ENCODE measurements at places on chromosomes 7 and 10.

- no peak for DNase-seq
These were observed 292.5 kb upstream of the FZD8 start for GRCh38 chr10:35934642-35934995.

GRCh38 chr7:131943646-131944045 lies 387.2 kb upstream of the PODXL start:
- no peak for DNase-seq

DNA sequence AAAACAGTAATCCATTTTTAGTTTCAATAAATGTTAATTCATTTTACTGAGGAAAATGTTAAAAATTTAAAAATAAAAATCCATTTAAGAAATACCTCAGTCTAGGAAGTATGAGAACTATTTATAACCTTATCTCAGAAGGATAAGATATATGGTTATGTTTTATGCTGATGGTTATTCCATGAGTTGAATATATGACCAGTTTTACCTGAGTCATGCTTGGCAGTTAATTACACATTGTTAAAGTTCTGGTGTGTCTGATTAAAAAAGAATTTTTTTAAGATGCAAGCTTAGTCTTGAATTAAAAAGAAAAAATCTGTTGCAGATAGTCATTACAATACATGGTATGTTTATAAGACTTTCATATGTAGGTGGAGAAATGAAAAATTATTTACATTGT lies 191.7 kb downstream of the ARL4A start:
- no peak for DNase-seq

DNA sequence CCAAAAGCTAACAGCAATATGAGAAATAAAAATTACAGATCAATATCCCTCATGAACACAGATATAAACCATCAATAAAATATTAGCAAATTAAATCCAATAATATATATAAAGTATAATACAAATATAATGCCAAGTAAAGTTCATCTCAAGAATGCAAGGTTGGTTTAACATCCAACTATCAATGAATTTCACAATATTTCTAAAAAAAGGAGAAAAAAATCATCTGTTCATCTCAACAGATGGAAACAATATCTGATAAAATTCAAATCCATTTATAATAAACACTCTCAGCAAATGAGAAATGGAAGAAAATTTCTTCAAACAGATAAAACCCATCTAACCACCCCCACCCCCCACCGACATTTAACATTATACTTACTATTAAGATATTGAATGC lies 86.9 kb downstream of the SIRT1 start:
- no peak for DNase-seq

DNA sequence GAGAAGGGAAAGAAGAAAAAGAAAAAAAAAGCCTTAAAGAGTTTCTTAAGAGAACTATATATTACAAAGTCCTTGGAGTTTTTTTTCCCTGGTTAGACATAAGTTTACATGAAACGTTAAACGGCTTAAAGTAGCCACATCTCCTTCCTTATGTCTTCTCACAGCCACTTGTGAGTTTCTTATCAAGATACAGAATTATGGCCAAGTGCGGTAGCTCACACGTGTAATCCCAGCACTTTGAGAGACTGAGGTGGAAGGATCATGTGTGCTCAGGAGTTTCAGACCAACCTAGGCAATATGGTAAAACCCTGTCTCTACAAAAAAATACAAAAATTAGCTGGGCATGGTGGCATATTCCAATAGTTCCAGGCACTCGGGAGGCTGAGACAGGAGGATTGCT lies 54.3 kb downstream of the IKZF1 start:
- no peak for DNase-seq

DNA sequence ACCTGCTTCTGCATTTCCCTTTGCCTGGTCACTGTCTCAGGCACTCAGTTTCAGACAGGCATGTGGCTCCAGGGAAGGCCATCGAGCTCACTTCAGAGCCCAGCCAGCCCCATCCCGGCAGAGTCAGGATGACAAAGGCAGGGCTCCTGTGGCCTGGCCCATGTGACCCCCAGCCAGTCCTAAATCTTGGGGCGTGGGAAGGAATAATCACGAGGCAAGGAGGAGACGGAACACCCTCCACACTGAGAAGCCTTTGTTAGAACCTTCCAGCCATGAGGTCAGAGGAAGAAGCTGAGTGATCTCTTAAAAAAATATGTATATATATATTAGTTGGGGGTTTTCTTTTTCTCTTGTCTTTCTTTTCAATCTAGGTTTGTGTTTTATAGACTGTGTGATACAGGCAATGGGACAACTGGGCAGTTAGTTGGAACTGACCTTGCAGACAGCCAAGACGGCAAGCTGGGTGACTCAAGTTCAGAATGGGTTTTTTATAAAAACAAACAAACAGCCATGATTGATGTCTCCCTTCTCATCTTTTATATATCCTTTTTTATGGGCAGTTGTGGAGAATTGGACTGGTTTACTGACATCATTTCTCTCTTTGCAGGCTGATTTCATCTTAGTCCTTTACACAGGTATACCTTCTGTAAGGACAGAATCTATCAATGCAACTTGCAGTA lies 60.8 kb downstream of the CHN2 start:
- no peak for DNase-seq

DNA sequence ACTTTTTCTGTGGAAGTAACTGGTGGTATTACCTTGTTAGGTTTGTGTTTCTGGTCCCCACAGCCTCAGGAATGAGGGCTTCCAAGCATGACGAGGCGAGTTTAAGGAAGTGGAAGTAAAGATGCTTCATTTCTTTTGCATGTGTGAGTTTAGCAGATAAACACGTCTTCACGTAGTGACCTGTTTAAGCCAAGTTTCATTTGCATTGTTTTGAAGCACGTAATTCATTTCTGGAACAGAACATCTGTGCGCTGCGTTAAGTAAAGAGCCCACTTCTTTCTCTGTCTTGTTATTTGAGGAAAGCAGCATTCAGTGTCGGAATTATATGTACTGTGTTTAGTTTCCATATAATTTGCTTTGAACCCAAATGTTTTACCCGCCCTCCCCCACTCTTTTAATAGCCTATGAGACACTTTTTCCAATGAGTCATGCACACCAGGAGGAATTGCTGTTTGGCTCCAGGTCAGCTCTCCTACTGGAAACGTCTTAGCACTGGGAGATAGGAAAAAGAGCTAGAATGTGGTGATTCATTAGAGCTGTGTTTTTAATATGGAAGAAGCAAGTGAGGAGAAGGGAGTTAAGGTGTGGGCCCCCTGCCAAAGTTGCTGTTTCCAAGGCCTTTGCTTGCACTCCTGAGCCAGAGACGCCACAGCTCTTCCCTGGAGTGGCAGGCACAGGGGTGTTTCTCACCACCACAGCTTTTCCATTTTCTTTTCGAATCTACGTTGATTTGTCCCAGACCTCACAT lies 36.7 kb downstream of the BTBD16 start:
- no peak for DNase-seq

GRCh38 chr10:6984971-6985370 lies 404.9 kb upstream of the PRKCQ start:
- DNase-seq: no peak

DNA sequence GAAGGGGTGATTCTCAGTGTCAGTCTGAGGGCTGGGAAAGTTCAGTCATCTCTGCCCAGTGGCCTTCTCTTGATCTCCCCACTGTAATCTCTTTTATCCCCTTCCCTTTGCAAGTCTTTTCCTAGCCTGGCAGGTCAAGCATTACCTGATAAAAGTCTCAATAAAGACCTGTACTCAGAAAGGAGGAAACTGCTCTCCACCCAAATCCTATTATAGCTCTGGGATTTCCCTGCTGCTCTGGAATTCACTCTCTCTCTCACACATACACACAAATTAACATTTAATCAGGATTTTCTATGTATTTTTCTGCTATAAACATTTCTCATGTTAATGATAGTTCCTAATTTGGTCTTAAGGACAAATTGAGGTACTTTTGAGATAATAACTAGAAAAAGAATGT lies 46.5 kb downstream of the ABCA13 start:
- DNase-seq: no peak

DNA sequence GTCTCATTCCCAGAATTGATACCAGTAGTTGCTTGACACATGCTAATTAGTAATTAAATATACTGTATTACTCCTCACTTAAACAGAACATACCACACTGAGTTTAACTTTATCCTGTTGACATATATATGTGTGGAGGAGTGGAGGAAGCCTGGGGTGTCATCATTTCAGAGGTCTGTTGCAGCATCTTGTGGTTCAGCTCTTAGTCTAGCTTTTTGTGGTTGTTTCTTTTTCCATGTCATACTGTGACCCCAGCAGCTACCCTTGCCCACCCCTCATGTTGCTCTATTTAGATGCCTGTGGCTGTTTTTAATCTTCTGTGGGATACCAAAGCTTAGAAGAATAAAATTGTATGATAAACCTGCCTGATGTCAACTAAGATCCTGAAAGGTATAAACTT lies 875.4 kb downstream of the LRMDA start:
- no peak for DNase-seq

DNA sequence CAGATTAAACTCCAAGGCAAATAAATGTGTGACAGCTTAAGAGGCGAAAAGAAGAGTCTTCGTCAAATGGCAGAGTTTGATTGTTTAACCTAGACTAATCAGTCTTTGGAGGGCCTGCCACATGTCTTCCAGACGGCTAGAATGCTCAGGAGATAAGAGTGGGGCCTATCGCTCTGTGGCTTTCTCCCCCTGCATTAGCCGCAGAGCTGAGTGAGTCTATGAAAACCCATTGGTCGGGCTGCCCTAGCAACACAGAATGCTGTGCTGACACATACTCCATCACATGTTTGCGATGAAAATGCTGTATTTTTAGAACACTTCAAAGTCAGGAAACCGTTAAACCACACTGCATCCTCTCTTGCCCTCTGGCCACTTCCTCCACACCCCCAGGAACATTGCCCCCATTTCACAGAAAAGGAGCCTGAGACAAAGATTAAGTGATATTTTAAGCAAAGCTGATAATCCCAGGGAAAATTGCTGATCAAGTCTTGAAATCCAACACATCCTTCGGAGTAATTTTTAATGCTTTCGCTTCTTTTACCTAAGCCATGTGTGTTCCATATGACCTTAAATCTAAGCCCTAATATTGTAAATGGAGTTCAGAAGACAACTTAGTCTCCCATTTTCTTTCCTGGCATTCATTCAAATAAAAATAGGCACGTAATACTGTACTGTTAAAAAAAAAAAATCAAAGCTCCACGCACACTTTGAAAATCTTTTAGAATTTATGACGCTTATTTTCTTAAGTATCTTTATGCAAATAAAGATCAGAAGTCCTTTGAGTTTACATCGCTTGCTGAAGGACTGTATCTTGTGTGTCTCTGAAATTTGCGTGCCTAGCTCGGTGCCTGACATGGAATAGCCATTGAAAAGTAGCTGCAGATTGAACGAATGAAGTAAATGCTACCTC lies 161.2 kb downstream of the CELF2 start:
- DNase-seq: no peak

DNA sequence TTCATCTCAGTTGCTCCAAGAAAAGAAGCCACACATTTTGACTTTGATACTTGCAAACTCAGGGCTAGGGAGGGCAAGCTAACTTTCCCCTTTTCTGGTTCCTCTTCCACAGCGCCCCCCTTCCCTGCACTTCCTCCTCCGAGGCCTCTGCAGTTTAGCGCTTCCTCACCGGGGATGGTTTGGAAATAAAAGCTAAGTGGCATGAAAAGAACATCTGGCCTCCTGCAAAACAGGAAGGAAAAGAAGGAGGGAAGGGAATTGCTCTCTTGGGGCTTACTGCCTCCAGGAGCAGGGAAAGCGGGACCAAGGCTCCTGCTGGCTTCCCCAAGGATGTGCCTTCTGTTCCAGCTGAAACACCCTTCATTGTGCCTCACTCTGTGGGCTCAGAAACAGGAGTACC lies 42.3 kb downstream of the PRKCQ start:
- no peak for DNase-seq

DNA sequence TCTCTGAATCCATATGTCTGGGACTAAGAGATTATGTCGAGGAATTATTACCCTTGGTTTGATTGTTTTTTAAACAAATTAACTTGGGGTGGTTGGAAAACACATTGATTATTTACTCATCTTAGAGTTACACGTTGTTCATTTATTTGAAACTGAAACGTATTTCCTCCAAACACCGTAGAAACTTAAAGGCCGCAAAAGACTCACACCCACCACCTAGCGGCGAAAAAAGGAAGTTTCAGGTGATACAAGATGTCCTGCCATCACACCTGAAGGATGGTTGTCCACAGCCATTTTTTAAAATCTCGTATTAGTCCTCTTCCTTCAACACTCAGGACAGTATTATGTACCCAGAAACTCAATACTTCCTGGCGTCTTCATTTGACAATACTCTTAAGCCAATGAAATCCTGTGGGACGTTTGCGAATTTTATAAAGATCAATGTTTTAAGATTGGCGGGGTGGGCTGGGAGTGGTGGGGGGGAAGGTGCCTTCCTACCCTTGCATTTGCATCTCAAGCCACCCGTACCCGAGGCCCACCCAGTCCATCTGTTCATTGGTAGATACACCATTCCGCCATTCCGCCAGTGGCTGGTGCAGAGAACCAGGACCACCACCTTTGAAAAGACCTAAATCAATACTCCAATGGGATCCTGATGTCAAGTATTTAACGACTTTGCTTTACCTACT lies 1.4 kb upstream of the LCOR start:
- DNase-seq: peak; percentile 57

GRCh38 chr7:151632750-151633515 lies 113.2 kb upstream of the RHEB start:
- DNase-seq: no peak

DNA sequence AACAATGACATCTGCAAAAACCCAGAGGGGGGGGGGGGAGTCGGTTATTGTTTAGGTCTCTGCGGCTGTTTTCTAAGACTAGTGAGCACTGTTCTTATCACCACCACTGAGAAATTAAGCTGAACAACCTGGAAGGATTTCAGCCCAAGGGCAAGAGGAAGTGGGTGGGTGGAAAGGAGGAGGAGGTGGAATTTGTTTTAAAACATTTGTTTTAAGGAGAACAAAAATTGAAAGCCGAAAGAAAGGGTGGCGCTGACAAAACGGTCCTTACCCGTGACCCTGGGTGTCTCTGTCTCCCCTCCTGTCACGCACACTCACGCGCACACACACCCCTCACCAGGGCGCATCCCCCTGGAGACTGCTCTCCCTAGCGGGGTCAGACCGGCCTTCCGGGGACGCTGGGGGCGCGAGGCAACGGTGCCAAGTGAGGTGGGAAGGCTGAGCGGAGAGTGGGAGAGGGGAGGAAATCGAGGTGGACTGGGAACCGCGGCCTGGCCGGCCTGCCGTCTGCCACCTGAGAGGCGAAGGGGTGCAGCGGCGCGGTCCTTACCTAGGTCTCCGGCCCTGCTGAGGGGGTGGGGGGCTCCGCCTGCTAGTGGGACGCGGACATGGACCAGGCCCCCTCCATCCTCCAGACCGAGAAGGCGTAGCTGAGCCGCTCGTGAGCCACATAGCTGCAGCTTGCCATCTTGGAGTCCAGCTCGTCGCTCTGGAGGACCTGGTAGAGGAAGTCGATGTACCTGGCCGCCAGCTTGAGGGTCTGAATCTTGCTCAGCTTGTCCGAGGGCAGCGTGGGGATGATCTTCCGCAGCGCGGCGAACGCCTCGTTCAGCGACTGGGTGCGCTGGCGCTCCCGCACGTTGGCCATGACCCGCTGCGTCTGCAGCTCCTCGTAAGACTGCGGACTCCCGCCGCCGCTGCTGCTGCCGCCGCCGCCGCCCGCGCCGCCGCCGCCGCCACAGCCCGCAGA lies 1.0 kb downstream of the TWIST1 start:
- DNase-seq: peak; percentile 48

GRCh38 chr7:64887756-64888508 lies 15.1 kb upstream of the ZNF273 start:
- DNase-seq: no peak

- DNase-seq: no peak
These were observed 15.9 kb upstream of the FAM241B start for GRCh38 chr10:69614130-69614529.

- no peak for DNase-seq
These were observed 25.5 kb upstream of the CALN1 start for GRCh38 chr7:72437610-72438009.
